ENCODE measurements at places on chromosomes 11 and 22.

DNA sequence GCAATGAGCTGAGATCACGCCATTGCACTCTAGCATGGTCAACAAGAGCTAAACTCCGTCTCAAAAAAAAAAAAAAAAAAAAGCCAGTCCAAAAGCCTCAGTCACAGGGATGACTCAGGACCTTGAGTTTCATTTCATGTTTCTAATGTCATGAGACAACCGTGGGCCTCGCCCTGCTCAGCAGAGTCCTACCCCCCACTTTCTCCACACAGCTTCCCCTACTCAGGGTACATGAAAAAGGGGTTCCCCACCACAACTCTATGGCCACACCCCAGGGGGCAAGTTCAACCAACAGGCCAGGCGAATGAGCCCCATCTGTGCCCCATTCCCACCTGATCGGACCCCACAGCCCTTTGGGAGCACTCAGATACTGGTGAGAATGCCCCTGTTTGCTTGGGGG is 24.3 kb upstream of the ADA2 start:
- DNase-seq = no peak

DNA sequence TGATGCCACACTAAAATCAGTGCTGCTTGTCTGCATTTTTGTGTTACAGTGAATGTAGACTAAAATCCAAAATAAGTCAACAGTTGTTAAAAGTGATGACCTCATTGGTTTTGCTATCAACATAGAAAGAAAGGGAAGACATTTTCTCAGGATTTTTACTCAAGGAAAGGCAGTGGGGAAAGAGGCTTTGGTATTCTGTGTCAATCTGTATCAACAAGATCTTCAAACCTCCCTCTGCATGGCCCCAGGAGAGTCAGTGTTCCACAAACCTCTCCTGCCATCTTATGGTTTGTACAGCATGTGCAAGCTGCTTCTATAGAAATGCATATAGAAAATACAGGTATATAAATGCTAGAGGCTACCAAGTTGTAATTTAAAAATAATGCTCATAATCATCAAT is 13.8 kb upstream of the OR51M1 start:
- DNase-seq = no peak

DNA sequence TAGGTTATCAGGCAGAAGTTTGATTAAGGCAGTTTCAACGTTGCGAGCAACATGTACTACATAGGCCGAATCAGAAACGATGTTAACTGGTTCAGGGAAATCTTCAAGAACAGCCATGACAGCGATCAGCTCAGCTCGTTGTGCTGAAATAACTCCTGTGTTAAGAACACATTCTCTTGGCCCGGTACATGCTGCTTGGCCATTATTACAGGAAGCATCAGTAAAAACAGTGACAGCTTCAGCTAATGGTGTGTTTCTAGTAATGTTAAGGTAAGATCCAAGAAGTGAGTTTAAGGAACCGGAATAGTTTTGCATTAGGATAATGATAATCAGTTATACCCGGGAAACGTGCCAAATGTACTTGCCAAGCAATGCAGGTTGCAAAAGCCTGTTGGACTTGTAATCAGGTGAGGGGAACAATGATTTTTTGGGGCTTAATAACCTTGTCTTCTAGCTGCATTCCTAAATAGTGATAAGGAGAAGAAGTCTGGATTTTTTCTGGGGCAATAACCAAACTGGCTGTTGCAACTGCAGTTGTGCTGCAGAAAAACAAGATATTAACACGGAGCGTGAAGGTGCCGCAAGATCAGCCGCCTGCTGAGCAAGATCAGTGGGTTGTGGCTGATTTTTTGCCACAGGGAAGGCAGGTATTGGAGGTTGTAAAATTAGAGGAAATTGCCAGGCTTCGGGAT is 14.3 kb downstream of the OR52K1 start:
- DNase-seq = no peak

DNA sequence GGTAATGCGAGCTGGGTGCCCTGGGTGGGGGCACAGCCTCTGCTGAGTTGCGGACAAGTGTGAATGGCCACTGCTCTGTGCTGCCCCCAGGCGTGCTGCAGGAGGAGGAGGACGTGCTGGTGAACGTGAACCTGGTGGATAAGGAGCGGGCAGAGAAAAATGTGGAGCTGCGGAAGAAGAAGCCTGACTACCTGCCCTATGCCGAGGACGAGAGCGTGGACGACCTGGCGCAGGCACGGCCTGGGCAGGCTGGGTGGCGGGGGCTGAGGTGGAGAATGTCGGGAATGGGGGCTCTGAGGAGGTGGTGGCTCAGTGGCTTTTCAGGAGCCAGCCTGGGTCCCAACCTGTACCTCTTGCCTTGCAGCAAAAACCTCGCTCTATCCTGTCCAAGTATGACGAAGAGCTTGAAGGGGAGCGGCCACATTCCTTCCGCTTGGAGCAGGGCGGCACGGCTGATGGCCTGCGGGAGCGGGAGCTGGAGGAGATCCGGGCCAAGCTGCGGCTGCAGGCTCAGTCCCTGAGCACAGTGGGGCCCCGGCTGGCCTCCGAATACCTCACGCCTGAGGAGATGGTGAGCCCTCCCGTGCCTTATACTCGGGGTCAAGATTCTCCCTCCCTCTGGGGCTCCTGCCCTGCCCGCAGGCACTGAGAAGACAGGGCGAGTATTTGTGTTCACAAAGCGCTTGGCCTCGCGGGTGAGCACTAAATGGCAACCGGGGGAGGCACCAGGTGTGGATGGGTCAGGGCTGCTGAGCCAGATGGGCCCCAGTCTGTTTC is 4.6 kb downstream of the SART1 start:
- no peak for DNase-seq

- DNase-seq = peak; percentile 36
Measured at GRCh38 chr11:122069707-122070360, 46.2 kb downstream of the BLID start.

DNA sequence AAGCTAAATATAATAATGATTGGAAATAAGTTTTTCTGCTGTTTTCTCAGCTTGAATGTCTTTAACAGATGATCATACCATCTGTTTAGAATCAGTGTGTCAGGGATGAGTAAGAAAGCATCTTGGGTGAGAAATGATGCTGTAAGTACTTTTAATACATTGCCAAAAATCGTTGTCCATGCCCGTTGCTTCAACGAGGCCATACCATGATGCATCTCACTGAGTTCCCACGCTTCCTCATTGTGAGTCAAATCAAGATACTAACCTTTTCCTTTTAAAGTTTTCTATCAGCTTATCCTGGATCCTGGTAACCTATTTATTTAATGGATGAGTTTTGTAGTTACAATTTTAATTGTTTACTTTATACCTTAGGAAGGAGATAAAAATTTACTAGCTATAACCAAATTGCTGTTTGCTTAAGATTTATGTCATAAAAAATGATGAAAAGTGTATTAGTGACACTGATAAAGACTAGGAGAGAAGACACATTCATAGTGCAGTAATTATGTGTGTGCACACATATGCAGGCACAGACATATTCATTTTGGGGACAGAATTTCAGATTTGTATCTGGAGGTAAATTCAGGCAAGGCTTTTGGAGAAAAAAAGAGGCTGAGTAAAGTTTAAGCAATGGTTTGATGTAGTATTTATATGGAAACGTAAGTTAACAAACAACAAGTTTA is 154.8 kb downstream of the UVRAG start:
- no peak for DNase-seq

- DNase-seq = no peak
Measured at GRCh38 chr11:97717922-97718321, 1302.8 kb upstream of the CNTN5 start.

GRCh38 chr22:31635638-31636306 is 26.2 kb downstream of the PISD start:
- no peak for DNase-seq

GRCh38 chr11:37465221-37465620 is 867.2 kb upstream of the RAG2 start:
- no peak for DNase-seq

GRCh38 chr11:129917231-129917630 is 21.9 kb upstream of the NFRKB start:
- DNase-seq = no peak

DNA sequence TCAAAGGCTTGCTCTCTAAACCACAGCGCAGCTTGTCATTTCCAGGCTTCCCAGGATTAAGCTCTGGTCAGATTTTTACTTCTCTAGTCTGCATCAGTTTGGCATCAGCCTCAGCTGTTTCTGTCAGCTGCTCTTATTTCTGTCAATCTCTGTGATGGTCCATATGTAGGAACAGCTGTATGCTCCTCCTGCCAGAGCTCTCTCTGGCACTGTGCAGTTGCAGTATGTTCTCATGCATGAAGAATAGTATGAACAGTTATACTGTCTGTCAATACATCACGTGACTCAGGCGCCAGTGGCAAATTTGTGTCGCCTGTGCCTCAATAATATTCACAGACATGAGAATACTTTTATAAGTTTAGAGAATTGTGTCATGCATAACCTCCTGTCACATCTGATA is 6.7 kb downstream of the OR6M1 start:
- DNase-seq = peak; percentile 86

DNA sequence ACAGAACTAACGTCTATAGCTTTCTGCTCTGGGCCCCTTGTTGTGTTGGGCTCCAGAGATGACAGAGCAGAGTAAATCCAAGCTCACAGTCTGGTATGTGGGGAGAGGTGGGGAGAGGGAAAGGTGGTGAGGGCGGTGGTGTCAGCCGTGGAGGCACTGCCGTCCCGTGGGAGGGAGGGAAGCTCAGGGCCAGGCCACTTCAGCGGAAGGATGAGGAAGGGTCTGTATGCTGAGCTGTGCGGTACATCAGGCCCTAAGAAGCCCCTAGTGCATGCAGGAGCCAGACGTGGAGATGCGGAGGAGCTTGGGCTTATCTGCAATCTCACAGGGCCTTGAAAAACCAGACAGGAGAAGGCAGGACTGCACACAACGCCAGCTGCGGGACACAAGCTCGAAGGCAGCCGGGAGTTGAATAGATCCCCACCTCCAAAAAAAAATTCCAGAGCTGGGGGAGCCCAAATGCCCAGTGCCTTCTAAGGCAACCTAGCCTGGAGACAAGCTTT is 1.5 kb downstream of the KRTAP5-5 start:
- DNase-seq = no peak

DNA sequence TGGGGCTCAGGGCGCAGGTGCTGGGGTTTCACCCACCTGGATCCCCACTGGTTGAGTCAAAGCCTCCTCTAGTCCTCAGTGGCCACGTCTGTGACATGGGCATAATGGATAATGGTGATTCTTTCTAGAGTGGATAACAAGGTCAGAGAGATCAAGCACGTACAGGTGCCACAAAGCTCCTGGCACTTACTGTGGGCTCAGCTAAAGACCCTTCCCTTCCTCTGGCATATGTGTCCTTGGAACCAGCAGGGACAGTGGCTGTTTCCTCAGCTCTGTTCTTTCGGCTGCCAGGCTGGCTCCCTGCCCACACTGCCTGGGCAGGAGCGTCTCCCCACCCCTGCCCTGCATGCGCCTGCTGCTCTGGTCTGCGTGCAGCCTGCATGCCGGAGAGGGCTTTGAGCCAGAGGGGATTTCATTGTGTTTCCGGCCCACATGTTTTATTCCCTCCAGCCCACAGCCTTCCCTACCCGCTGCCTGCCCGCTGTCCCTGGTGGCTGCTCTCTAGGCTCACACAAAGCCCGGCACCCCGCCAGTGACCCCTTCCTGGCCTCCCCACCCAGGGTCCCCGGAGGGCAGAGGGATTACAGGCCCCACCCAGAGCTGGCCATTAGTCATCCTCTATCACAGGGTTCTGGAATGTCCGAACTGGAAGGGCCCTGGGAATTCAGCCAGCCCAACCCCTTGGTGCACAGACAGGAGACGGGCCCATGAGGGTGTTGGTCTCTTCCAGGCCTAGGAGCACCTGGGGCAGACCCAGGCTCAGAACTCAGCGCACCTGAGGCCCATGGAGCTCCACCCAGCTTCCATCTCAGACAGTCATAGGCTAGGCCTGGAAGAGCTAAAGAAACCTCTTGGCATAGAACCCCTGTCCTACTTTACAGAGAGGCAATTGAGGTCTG is 55.3 kb upstream of the GCAT start:
- peak; percentile 88 for DNase-seq

GRCh38 chr11:102560555-102561011 is 30.0 kb upstream of the MMP7 start:
- peak; percentile 12 for DNase-seq

- peak; percentile 38 for DNase-seq
Measured at GRCh38 chr22:17319546-17319945, 49.7 kb upstream of the CECR2 start.

- no peak for DNase-seq
Measured at GRCh38 chr11:93410441-93410840, 79.9 kb downstream of the DEUP1 start.

- no peak for DNase-seq
Measured at GRCh38 chr22:25876871-25877270, 134.9 kb downstream of the MYO18B start.

DNA sequence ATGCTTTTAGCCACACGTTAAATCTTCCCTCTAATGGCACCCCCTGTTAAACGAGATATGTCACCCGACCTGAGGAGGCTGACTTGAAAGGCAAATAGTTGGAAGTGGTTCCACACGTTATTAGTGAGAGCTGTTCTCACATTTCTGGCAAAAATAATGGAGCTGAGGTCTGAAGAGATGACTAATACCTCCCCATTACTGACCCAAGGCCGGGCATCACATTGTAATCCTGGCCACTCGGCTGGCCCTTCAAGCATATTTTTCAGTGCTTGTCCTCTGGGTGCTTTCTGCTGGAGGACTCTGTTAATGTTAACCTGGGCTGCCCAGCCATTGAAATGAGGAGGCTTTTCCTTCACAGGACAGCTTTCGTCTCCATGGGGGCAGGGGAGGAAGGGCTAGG is 260.0 kb upstream of the CADM1 start:
- no peak for DNase-seq

DNA sequence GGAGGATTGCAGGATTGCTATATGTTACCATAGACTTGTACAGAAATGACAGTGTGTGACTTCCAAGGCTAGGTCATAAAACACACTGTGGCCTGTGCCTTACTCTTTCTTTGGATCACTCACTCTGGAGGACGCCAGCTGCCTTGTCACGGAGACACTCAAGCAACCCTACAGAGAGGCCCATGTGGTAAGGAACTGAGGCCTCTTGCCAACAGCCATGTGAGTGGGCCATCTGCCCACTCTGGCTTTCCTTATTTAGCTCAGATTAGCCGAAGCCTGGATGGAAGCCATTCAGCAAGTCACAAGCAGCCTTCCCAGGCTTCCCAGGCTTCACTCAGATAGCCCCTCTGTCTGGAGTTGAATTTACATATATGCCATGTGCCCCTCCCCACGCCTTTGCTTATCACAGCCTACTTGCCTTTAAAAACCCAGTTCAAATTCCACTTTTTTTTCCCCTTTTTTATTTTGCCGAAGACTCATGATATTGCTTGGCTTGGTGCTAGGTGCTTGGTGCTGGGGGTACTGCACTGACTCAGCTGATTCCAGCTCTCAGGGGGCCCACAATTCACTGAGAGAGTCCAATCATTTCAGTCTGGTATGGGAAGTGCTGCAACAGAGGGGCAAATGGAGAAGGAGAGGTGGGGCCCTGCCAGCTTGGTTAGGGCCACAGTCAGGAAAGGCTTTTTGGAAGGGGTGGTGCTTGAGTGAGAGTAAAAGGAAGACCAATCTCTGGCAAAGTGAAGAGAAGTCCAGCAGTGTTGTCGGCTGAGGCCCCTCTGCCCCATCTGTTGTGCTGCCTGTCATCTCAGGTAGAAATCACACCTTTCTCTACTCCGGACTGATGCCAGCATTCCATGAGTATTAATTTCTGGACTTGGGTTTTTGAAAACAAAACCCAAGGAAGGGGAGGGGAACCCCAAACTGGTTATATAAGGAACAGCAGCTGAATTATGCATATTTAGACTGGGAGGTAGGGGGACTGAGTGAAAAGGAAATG is 14.5 kb upstream of the P4HA3 start:
- peak; percentile 37 for DNase-seq
